Large intestine (tissue), 12 donors: ENCODE measurements at places on chromosomes 5 and 9.

DNA sequence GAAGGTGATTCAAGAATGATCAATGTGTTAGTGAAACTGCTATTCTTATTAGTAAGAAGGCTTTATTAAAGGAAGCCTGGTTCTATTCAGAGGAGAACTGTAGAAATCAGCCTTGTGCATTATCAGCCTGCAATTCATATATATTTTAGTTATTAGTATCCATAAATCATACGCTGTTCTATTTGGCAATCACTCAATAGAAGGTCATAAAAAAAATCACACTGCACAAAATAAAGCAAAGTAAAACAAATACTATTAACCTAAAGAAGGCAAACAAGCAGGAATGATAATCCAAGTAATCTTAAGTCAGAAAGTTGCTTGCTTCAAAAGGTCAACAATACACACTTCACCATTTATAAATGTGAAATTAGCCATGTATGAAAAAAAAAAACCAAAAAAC is 138.1 kb downstream of the PDE4D start:
- DNase-seq, result peak; percentile 21

DNA sequence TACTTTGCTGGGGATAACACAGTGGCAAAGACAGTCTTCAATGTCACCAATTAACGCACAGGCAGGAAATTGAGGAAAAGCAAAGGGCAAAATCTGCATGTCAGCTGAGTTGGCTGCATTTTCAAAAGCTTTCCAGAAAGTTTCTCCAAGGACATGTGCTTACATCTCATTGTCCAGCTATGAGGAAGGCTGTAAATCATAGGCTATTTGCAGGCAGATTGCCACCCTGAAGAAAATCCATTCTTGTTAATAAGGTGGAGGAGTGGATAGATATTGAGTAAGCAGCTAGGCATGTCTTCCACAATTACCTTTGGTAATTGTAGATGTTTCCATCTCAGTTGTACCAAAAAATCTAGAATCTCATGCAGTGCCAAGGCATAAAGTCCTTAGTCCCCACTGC is 278.0 kb upstream of the NUDT12 start:
- DNase-seq, result no peak

- DNase-seq, result no peak
Measured at GRCh38 chr5:181086026-181086883, 44.7 kb downstream of the OR2V1 start.

GRCh38 chr5:178198706-178199105 is 5.6 kb upstream of the HNRNPAB start:
- DNase-seq, result no peak

DNA sequence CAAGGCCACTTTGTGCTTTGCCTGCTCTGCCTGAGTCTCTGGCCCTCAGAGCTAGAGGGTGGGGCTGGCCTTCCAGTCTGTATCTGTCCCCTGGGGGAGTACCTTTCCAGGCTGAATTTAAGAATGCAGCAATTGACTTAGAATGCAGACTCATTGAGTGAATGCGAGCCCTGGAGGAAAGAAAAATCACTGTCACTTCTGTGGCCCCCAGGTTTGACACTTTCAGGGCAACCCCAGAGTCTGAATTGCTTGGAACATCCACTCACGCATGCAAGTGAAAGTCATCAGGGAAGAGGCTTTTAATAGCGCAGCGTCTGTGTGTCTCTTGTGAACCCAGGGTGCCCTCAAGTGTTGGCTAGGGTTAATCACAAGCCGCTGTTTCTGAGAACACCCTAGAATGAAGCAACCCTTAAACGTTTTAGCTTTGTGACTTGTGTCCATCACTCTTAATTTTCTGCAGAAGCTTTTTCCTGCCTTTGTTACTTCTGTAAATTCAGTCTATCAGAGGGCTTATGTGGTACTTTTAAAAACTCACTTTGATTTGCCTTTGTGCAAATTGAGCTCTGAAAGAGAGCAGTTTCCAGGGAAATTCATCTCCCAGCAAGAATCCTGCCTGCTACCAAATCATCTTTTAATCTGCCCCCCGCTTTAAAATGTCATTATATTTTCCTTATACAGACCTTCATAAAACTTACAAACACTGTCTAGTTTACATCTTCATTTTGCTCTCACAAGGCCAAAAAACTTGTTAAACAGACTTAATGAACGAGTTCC is 146.8 kb upstream of the IQGAP2 start:
- peak; percentile 25 for DNase-seq

DNA sequence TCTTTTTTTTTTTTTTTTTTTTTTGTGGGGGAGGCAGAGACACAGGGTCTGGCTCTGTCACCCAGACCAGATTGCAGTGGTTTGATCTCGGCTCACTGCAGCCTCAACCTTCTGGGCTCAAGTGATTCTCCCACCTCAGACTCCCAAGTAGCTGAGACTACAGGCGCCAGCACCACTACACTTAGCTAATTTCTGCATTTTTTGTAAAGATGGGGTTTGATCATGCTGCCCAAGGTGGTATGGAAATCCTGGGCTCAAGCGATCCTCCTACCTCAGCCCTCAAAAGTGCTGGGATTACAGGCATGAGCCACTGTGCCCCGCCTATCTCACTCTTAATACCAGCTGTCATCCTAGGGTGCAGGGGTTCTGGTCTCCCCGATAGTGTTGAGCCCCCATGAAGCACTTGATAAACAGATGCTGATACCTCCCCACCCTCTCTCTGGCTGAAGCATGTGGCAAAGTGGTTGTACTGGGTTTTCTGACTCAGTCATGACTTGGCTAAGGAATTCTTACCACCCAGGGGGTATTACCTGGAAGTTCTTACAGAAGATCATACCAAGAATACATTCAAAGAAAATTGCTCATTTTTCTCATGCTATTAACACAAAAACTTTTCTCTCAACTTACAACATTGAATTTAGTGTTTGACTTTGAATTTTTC is 110.2 kb upstream of the DAPK1 start:
- no peak for DNase-seq

- no peak for DNase-seq
Measured at GRCh38 chr9:114894206-114894605, 36.2 kb downstream of the TNFSF8 start.

GRCh38 chr9:124544535-124544934 is 37.3 kb upstream of the NR5A1 start:
- no peak for DNase-seq

DNA sequence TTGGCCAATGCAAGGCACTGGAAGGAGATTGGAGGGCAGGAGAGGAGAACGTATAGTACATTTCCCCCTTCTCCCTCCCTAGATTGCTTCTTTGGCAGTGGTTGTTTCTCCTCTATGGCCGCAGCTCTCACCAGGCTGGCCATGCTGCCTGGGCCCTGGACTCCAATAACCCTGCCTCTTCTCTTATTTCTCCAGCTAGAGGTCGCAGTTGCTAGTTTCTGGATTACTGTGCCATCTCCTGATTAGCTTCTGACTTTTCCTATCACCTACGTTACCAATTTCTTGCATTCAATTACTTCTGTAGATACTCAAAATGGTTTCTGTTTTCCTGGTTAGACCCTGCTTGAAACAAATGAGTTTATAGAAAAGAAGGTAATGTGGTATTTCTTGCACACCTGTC is 2.4 kb upstream of the MACIR start:
- no peak for DNase-seq

GRCh38 chr9:77712533-77713130 is 64.5 kb upstream of the GNA14 start:
- no peak for DNase-seq

DNA sequence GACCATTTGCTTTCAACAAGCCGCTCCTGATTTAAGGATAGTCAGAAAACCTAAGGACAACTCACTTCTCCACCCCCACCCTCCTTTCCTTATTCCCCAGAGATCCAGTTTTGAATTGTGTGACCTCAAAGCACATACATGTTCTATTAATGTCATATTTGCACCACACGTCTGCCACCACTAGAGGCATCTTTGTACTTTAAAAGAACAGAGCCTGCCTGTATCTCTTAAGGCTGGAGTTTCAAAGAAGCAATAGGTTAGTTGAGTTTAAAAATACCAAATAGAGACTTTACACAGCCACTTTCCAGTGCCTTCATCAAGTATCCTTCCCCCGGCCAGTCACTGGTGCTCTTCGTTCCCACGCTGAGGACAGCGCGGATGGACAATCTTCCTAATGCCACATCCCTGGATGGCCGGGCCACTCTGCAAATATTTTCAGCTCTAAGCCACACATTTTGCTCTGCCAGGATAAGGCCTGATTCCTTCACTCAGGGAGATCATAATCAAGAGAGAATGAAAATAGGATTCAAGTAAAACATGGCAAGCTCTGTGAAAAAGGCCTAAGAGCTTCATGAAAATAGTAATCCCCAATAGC is 146.3 kb downstream of the SNCAIP start:
- no peak for DNase-seq

DNA sequence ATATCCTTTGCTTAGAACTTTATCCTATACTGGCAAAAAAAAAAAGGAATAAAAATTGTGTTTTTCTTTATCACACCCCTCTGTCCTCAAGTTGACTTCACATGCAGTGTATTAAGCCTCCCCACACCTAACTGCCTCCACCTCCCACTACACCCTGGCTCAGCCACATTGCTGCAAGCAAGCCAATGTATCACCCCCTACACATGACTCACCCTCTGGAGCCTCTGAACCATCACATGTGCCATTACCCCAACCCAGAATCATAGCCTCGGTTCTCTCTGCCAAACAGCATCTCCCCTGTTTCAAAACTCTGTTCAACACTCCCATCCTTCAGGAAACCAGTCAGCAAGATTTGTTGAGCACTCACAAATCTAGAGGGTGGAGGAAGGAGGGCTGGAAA is 209.0 kb downstream of the CWC27 start:
- DNase-seq, result no peak

DNA sequence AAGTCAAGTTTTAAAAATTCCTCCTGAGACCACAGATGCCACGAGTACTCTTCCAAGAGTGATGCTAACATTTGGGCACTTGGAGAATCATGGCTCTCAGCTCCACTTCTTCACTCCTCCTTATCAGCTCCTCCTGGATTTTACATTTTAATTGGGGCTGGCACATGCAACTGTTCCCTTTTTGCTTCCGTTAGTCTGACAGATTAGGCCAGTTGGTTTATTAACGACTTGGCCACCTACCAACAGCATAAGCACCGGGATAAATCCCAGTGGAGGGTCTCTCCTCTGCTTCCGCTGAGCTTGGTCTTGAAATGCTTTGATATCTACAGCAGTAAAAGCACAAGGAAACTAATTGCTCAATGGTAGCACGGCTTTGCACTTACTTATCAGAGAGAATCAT is 134.6 kb upstream of the RASEF start:
- DNase-seq, result no peak

DNA sequence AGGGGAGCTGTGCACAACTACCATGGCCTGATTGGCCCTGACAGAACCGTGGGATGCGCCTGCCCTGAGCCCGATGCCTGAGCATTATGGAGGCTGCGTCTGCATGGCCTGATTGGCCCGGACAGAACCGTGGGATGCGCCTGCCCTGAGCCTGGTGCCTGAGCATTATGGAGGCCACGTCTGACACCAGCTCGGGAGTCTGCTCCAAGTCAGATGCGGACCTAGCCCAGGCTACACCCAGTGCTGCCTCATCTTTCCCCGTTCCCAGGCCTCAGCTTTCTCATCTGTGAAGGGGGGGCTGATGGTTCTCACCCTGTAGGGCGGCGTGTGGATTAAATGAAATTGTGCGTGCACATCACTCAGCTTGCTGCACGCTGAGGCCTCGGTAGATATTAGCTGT is 7.3 kb downstream of the CEP72 start:
- DNase-seq, result no peak
